Stimulated activated CD4-positive, alpha-beta T cell treated with anti-CD3 and anti-CD28 coated beads, Interleukin-4, amount 100 ng/mL, for 24 hours (primary cell): ENCODE measurements at places on chromosomes 2 and 18.

GRCh38 chr2:68911246-68911645, 40.0 kb upstream of the BMP10 start:
- DNase-seq, result no peak

- no peak for DNase-seq
Observed at GRCh38 chr2:3602553-3603339, 7.8 kb downstream of the COLEC11 start.

GRCh38 chr2:57809230-57809629, 237.4 kb upstream of the VRK2 start:
- no peak for DNase-seq

DNA sequence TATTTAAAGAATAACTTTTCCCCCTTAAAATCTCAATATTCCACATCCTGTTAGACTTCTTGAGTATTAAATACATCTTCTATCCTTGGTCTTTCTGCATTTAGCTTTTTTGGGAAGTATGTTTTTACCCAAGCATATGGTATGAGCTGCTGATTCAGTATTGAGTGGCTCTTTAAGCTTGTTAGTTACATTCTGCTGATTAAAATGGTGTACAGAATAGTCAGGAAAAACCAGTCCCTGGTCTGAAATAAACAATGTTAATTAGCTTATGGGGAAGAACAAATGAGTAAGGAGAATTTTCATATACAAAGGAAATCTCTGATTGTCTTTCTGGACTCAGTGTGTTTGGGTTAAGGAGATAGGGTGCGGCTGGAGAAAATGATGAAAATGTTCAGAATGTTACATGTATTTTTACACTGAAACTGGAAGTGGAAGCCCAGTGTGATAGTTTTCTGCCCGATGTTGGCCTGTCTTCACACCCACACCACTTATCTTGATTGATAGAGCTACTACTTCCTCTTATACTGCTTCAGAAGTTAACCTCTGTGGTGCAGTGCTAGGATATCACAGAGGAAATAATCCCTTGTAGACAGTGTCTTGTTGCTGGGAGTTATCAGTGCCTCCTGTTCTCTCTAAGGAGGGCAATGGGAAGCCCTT, 84.0 kb downstream of the MSH2 start:
- no peak for DNase-seq

DNA sequence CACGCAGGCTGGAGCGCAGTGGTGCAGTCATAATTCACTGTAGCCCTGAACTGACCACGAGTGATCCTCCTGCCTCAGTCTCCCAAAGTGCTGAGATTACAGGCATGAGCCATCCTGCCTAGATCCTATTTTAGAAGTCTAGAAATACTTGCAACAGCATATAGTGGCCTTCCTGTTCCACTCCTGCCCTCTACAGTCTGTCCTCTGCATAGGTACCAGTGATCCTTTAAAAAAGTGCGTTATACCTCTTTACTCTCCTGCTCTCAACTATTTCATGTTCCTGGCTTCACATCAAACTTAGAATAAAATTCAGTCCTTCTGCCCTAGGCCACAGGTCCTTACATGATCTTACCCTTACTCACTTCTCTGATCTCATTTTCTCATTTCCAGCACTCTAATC, 6.0 kb downstream of the COMMD1 start:
- no peak for DNase-seq

DNA sequence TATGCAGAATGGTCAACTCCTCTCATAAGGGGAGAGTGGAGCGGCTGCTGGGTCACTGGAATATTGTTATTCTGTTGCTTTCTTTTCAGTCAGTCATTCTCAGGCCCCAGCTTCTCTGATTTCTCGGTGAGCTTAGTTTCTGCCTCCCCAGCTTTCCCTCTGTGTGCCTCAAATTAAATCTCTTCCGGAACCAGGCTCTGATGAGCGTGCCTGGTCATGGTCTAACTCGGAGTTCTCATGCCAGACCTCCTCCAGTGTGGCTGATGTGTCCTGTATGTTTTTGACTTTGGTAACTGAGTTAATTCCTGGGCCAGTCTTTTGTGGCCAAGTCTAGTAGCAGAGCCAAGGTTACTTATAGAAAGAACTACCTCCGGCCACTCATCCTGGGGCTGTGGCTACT, 4.9 kb upstream of the STK11IP start:
- DNase-seq, result no peak

DNA sequence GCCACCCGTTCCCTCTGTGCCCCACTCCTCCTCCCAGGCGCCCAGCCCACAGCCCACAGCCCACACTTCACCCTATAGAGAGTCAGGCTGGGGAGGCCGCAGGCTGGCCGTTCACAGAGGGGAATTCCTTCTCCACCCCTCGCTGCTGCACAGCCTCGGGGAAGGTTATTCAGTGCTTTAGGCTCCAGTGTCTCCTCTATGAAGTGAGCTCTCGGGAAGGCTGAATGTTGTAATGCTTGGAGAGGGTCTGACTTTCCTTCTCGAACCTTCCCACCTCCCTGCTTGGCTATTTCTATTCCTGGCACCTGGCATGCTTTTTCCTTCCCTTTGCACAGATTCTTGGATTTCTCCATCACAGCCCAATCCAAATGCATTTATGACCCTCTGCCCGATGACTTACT, 62.5 kb upstream of the SMAD7 start:
- DNase-seq, result no peak

DNA sequence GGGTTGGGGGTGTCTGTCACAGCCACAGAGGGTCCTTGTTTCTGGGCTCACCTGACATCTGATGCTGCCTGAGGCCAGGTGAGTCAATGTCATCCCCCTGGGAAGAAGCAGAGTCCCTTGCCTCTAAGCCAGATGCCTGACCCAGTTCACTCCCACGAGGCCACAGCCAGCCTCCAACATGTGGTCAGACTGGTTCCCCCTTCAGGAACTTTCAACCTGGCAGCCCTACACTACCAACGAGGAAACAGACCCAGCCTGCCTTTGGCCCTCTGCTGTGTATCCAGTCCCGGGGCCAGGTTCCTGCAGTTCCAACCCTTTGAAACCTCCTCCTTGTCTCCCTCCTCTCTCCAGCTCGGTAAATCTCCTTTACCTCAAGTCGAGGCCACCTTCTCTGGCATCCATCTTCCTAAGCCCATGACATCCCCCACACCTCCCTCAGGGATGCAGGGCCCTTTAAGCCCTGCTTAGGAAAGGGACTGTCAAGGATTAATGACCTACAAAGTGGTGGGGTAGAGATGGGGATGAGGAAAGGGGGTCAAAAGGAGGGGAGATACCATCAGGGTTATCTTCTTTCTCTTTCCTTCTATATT, 49.2 kb upstream of the SMAD2 start:
- no peak for DNase-seq

DNA sequence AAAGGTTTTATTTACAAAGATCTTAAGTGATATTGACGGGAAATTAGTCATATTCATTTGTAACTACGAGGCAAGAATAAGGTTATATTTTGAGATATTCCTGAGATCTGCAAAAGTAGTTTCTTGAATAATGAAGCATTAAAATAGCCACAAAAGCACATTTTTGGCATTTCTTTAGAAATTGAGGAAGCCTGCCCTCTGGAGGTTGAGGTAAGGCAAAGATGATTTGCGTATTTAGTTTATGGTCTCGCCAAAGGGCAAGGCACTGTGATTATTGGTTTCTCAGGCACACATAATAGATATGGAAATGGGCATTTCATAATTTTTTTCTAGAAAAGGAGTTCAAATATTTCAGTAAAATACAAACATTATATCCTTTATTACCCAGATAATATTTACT, 143.7 kb upstream of the RPRM start:
- no peak for DNase-seq

DNA sequence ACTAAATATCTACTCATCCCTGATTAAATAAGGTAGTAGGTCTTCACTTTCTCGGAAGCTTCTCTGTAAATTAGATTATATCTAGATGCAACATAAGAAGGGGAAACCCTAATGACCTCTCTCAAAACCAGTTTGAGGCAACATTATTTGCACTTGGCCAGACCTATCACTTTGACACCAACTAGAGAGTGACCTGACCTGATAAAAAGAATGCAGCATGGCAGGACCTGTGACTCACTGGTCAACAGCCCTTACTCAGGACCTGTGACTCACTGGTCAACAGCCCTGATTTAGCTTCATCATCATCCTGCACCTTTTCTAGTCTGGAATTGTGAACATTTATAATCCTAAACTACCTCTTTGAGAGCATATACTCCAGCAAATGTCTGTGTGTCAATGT, 1957.7 kb upstream of the CELF4 start:
- DNase-seq, result no peak

DNA sequence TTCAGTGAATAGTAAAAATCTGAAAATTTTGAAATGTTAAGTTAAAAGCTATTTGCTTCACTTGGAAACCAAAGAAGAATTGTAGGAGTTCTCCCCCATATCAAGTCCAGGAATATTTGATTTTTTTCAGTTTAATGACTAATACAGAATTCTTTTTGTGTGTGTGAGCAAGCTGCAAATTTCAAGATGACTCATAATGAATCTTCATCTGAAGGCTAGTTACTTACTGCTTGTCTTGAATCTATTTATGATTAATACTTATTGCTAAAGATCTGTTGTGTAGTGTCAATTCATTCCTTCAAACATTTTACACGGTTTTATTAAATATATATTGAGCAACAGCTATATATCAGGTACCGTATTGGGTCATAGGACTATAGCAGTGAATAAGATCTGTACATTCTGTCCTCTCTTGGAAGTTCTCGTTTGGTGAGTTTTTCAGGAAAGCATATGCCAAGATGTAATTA, 47.8 kb upstream of the CAVIN2 start:
- no peak for DNase-seq

GRCh38 chr2:81513328-81513727, 1208.8 kb upstream of the LRRTM1 start:
- DNase-seq, result no peak

DNA sequence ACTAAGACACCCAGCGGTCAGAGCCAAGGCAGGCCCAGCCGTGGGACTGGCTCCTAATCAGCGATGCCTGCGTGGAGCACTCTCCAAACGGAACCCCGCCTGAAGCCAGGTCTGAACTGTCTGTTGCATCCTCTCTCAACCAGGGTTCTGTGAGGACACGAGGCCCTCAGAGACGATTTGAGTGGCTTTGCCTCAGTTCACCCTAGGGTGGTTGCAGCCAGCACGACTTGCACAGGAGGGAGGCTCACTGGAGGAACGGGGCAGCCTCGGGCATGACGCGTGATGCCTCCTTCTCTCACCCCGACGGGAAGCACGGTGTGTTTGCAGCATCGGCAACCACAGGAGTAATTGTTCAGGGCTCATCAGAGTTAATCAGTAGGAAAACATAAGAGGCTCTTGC, 336.4 kb downstream of the EIPR1 start:
- DNase-seq, result no peak
